ENCODE measurements at places on chromosomes 12 and 14.

GRCh38 chr12:32171211-32171610 lies 64.6 kb downstream of the BICD1 start:
- DNase-seq, result no peak

DNA sequence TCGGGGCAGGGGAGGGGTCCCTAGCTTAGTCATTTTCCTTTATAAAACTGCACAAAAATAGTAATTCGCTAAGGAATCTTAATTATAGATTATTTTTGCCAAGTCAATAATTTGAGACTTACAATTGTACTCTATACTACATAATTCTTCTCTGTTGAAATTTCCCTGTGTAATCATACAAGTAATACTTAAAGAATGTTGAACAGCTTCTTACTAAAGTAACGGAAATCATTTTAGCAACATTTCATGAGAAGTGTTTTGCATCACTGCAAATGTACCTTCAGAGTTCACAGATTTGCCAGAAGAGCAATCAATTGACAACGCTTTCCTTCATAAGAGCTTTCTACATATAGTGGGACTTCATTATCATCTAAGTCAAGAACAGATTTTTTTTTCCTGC lies 7.9 kb upstream of the GNG2 start:
- no peak for DNase-seq

DNA sequence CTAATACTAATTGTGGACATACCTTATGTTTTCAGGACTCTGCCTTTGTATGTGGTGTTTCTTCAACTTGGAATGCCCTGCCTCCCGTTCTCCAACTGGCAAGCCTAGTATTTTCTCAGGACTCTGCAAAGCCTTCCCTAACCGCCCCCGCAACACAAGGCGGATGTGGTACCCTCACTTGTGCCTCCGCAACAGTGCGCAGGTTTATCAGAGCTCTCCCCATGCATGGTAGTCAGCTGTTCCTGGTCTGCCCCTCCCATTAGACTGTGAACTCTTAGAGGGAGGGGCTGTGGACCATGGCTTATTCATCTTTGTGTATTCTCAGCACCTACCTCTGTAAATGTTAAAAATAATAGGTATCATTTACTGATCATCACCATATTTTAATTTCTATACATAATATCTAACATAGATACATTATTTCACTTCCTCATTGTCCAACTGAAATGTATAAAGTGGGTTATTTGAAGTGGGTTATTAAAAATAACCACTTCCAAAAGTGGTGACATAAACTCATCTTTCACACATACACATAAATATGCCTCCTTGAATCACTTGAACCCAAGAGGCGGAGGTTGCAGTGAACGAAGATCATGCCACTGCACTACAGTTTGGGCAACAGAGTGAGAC lies 9.0 kb downstream of the LPAR5 start:
- DNase-seq, result peak; percentile 61

GRCh38 chr14:81132468-81132867 lies 88.3 kb downstream of the GTF2A1 start:
- no peak for DNase-seq

DNA sequence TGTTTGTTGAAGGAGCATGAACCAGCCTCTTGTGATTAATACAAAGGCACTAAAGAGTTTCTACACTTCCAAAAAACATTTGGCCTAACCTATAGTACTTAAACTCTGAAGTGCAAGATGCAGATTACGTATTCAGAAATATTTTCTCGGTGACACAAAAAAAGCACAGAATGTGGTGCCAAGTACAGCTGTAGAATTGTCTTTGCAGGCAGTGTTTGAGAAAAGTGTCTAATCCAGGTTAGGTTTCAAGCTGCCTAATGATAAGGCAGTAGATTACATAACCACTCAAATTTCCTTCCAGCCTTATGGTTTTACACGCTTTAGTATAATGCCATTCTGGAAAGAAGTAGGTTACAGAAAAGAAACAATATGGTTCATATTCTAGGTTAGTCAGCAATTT lies 205.2 kb downstream of the KLHL28 start:
- no peak for DNase-seq

DNA sequence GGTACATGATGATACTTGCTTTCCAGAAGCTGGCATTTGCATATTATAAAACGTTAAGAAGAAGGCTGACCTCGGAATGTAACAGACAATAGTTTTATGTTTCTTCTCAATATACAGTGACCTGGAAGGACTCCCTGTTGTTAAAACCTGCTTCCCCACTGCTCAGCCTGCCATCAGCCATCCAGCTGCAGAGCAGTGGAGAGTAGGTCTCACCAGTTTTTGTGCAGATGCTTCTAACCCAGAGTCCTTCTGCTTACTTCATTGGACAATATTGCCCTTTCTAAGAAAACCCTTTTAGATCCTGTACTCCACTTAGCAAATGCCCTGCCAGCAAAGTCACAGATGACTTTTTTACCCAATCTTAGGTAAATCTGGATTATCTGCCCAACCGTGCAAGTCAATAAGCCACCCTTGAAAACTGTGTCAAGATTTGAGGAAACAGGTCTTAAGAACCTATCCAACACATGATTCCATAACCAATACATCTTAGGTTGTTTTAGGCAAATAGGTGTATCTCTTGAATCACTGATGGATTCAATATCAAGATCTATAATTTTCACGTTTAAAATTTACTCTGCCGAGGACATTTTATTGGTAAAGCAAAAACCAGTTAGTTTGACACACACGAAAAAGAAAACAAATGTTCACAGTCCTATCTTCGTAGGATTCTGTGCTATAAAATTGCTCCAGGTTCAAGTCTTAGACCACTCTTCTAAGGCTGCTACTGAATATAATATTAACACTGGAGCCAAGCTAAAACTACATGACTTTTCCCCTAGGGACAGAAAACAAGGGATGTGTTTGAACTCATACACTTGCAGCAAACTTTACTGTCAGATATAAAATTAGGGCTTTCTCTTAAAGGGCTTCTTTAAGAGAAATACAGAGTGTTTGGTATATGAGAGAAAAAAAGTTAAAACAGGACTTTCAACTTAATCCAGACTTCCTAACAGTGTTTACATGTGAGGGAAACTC lies 5.7 kb downstream of the PHLDA1 start:
- no peak for DNase-seq

- DNase-seq, result no peak
These were observed 41.0 kb upstream of the RGS6 start for GRCh38 chr14:71891185-71891584.

GRCh38 chr14:21169573-21169972 lies 13.7 kb upstream of the OR5AU1 start:
- DNase-seq, result no peak

- DNase-seq, result no peak
These were observed 7.7 kb downstream of the LRCOL1 start for GRCh38 chr12:132602572-132603239.

- DNase-seq, result no peak
These were observed 38.6 kb downstream of the BTG1 start for GRCh38 chr12:92107094-92107493.

DNA sequence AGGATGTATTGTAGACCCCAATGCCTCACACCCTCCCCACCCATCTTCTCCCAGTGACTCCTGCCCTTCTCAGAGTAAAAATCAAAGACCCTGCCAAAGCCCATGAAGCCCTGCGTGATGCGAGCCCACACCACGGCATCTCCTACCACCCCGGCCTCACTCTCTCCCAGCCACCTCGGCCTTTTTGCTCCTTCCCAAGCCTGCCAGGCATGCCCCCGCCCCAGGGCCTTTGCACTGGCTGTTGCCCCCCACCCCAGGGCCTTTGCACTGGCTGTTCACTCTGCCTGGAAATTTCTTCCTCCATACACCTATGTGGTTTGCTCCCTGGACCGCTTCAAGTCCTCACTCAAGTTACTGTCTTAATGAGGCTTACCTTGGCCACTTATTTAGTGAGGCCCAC lies 5.0 kb upstream of the CHGA start:
- DNase-seq, result no peak

DNA sequence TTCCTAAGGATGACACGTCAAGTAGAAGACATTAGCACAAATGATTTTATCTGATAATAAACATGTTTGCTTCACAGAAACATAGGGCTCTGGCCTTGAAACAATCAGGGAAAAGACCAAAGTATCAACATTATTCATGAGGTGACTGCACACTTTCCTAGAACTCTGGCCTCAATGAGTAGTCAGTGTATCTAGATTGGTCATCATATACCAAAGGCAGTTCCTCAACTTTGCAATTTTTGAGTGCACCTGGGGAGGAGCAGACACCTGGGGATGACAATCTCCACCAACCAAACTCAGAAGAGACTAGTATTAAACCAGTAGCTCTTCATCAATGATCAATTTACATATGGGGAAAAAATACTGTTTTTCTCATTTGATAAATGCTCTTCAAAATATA lies 4.5 kb downstream of the EDDM3A start:
- DNase-seq, result no peak

- DNase-seq, result no peak
These were observed 127.2 kb downstream of the OTOGL start for GRCh38 chr12:80226576-80226975.

GRCh38 chr14:50400461-50400860 lies 3.8 kb upstream of the CDKL1 start:
- no peak for DNase-seq

DNA sequence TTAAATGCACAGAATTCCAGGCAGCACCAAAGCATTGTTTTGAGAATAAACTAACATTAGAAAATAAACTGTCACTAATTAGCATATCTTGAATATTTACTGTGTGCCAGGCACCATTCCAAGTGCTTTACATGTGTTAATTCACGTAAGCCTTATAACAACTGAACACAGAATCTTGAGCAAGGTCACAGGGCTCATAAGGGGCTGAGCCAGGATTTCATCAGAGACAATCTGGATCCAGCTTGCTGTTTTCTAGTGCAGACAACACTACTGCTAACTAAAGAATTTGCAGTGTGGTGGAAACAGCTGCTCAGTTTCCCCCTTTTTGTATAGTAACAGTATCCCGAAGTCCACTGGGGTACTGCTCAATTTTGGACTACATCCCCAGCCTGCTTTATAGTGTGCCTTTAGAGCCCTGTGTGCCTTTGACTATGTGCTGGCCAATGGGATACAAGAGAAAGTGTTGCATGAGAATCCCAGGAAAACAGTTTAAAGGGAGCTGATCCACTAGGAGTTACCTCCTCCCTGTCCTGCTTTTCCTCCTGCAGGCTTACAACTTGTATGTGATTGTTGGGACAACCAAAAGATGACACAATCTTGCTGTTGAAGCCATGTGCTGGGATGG lies 36.0 kb upstream of the RMST start:
- DNase-seq, result no peak

DNA sequence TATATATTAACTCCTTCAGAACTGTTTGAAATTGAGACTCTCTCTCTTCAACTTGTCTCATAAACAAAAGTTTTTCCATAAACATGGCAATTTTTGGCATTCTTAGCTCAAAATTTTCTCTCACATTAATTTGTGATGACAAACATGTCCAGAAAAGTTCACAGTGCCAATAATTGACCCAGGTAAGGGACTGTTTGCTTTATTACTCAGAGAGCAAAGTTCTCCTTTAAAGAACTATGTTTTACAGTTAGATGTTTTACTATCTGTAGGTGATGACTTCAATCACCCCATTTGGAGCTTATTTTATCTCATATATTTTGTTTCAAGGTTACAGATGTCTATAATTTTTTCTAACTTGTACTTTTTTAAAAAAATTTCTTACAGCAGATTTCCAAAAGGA lies 855.6 kb downstream of the SLC16A7 start:
- DNase-seq, result peak; percentile 40

DNA sequence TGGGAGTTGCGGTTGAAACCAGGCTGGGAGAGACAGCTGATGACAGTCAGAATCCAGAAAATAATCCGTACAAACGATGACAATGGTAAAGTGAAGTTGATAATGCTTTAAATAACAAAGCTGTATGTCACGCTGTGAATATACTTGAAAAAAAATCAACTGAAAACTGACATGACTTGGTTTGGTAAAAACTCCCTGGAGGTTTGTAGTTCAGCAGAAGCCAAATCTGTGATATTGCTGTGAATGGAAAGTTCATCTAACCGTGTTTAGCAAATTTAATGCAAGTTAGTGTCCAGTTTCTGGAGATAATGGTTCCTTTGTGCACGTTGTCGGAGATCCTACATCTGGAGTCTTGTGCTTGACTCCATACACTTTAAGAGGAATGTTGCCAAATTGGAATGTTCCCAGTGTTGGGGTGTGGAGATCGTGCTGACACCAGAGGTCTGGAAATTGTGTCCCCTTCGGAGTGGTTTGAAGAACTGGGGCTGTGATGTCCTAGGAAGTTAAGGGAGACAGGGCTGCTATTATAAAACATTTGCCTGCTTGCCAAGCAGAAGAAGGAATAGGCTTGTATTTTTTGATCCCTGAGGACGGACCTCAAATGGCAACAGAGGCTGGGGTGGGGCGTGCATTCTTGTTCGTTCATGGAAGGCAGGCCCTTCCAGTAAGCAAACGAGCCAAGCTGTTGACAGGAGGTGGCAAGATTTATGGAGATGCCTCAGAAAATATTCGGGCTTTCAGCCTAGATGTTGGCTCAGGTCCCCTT lies 30.6 kb downstream of the PPFIBP1 start:
- peak; percentile 40 for DNase-seq

DNA sequence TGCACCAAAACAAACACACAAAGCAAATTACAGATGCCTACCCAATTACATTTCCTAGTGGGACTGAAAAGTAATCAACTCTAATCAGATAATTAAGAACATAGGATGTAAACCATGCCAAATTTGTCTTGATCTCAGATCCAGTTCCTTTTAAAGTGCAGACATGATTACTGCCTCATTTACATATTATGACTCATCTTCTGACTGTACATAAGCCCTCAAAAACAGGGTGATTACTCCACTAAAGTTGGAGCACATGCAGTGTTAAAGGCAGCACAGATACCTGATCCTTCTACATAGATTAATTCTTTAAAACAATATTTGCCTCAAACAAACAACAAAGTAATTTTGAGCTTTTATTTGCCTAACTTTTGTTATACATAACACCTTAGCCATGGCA lies 337.2 kb downstream of the RPS29 start:
- DNase-seq, result no peak

DNA sequence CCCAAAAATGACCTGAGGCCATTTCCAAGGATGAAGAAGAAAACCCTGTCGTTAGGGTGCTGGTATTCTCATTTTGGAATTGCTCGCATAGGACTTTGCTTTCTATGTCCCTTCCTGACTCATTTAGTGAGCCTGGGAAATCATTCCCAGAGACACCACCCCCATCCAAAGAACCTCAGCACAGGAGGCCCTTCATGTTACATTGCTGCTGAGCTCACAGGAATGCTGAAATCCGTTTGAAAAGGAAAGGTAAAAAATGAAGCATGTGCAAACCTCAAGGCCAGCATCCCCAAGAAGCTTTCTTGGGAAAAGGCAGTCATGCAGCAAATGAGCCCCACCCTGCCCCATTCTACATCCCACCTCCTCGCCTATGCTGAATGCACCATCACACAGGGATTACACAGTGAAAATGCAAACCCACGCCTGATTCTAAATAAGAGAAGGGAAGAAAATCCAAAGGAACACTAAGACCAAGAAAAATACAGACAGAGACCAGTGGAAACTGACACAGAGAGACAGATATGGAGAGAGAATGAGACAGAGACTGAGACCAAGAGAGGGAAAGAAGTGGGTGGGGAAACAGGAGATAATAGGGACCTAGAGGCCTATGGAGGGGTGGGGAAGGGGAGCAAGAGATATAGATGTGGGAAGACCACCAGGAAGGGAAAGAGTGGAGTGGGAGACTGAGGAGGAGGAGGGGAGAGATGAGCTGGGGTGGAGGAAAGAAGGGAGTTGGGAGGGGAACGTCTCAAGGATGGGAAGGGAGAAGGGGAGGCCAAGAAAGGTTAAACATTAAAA lies 33.5 kb downstream of the NIN start:
- DNase-seq, result no peak

- DNase-seq, result no peak
These were observed 3.5 kb upstream of the BDKRB2 start for GRCh38 chr14:96201157-96201556.

GRCh38 chr14:100474196-100474595 lies 113.0 kb downstream of the BEGAIN start:
- no peak for DNase-seq

- DNase-seq, result no peak
These were observed 85.2 kb downstream of the TMTC3 start for GRCh38 chr12:88227263-88227662.

Measured in large intestine (tissue), 12 donors.